ENCODE measurements at places on chromosomes 5 and 9.

GRCh38 chr5:40981420-40981819 is 72.1 kb downstream of the C7 start:
- DNase-seq: no peak

DNA sequence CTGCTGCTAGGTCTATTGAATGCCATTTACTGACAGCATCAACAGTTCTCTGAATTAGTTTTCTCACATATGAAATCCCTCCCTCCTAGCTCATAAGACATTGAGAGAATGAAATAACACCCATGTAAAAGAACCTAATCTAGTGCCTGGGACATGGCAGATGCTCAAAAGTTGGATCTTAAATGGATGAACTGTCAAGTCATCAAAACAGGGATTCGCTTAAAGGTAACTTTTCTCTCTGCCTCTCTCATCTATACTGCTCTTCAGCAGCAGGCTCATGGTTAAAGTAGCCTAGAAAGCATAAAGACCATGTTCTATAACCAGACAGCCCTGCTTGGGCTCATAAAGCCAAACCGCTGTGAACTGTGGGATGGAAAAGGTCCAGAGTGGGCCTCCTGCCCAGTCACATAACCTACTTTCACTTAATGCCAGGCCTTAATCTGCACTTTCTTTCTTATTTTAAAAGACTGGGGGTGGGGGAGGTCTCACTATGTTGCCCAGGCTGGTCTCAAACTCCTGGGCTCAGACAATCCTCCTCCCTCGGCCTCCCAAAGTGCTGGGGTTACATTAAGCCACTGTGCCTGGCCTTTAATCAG is 3.7 kb downstream of the TMEM245 start:
- peak; percentile 82 for DNase-seq

- DNase-seq: no peak
These were observed 6.2 kb downstream of the COX7C start for GRCh38 chr5:86623785-86624483.

DNA sequence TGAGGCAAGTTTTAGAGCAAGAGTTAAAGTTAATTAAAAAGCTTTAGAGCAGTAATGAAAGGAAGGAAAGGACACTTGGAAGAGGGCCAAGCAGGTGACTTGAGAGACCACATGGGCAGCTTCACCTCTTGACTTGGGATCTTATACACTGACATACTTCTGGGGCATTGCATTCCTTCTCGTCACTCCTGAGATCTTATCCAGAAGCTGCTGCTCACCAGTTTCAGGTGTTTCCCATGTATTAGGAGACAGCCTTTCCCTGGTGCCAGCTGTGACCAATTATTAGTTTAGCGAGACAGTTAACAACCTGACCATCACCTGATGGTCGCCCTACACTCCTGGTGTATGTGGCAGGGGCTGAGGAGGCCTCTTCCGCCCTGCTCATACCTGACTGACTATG is 382.1 kb downstream of the KDM4C start:
- no peak for DNase-seq

DNA sequence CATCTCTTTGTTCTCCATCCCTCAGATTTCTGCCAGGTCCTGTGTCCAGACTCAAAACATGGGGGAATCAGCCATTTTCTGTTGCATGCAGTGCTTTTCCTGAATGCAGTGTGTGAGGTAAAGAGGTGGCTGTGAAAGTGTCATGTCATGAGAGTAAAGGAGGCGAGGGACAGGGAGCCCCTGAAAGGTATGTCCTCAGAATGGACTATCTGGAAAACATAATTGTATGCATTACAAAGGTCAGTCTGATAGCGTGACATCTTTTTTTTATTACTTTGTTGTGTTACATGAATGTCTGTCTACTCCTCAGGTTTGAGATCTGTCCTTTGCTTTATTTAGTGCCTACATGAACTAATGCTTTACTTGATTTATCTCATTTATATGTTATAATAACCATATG is 239.1 kb downstream of the MAN2A1 start:
- no peak for DNase-seq

DNA sequence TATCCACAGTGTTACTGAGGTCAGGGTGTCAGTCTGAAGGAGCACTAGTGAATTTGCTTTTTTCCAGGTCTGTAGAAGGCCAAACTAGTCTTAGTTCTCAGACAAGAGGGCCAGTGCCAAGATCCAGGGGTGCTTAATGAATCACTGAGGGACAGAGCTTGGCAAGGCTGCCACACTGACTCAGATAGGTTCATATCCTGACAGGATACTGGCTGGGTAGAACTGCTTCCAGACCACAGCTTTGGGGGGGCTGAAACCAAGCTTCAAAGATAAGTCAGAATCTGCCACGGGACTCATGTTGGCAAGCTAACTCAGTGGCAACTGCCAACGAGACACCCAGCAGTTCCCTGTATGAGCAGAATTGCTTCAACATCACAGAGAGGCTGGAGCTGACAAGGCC is 1125.4 kb downstream of the EFNA5 start:
- DNase-seq: peak; percentile 48

GRCh38 chr5:87015901-87016300 is 251.8 kb upstream of the RASA1 start:
- DNase-seq: no peak

DNA sequence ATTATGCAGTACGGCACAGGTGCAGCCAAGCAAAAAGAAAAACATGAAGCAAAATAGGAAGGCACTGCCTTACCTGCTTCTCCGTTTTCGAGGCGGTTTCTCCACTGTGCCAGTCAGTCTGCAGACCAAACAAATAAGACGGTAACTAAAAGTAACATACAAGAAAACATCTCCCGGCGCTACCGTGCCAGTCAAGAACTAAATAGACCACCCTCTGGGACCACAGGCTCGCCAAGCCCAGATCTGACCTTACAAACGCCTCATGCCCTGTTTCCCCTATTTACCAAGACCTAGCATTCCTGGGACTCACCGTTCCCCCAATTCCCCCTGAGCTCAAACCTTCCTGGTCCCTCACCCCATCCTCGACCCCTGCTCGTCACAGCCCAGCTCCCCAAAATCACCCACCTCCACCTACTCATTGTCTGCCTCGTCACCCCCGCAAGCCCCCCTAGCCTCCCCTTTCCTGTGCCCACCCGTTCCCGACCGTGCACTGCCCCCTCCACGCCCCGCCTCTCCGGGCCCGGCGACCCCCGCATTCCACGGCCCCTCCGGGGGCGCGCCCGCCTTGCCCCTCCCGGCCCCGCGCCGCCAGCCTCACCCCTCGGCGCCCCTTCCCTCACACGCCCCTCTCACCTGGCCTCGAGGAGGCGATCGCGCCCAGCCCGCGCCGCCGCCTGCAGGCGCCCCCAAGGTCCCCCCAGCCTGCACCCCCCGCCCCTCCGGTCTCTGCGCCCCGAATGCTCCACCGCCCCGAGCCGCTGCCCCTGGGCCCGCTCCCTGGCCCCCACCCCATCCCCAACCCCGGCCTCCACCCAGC is 560 bp downstream of the SCAI start:
- DNase-seq: peak; percentile 13

DNA sequence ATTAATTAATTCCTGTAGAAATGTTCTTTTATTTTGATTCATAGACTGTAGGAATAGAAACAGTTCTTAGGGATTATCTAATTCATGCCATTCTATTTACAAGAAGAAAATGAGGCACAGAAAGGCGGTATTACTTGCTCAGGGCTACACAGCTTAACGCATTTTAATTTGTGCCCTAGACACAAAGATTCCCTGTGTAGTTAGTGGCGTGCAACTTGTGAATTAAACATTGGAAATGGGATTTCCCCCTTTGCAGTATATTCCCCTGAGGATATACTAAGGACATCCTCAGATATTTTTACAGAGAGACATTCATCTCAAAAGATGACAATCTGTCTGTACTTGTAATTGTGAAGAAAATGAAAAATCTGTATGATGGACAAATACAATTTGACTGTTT is 108.1 kb downstream of the SGCD start:
- DNase-seq: no peak

- no peak for DNase-seq
These were observed 512.2 kb upstream of the TNC start for GRCh38 chr9:115629879-115630840.

GRCh38 chr9:127249877-127250276 is 14.7 kb upstream of the GARNL3 start:
- no peak for DNase-seq

- DNase-seq: peak; percentile 90
These were observed 7.3 kb downstream of the CDC14B start for GRCh38 chr9:96612105-96612965.

- DNase-seq: peak; percentile 62
These were observed 63.6 kb downstream of the RNF180 start for GRCh38 chr5:64229163-64229774.

- DNase-seq: no peak
These were observed 222.5 kb upstream of the DAPK1 start for GRCh38 chr9:87275047-87275725.

GRCh38 chr9:22240619-22241018 is 206.0 kb upstream of the DMRTA1 start:
- peak; percentile 57 for DNase-seq

DNA sequence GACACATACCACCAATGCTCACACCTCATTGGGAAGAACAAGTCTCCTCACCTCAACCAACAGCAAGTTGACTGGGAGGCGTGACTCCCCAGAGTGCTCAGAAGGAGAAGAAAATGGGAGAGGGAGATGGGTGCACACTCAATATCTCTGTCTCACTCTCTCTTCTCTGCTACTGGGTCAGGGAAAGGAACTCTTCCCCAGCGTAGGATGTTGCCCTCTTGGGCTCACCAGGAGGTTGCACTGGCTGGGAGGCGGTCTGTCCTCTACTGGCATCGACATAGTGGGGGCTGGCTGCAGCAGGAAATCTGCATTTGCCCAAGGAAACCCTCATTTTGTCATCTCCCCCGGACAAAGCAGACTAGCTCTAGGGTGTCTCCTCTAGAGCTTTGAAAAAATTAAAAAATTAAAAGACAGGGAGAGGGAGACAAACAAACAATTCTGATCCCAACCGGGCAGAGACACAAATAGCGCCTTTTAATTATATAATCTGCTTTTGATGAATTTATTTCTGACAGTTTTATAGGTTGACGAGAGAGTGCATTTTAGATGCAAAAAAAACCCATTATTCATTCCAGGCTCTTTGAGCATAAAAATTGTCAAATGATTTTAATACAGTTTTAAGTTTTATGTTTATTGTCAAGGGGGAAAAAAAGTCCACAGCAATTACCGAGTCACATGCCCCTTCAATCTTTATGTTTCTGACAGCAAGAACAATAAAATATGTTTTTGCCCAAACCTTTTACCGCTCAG is 179.3 kb upstream of the MVB12B start:
- no peak for DNase-seq

DNA sequence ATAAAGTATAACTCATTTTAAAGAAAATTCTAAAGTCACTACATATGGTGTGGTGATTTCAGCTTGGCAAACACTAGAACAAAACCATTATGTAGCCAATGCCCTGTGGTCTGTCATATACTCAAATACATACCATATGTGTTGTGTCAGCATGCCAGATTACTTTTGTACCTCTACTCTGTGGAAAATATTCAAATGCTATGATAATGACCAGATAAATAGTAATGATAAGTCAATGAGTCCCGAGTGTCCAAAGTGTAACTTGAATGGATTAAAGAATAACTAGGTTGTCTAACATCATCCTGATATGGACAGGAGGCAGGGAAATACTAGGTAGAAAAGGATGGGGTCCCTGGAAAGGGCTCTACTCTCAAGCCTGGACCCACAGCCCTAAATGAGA is 58.0 kb upstream of the IL6ST start:
- DNase-seq: no peak

GRCh38 chr5:134541736-134542376 is 16.4 kb downstream of the JADE2 start:
- peak; percentile 82 for DNase-seq

DNA sequence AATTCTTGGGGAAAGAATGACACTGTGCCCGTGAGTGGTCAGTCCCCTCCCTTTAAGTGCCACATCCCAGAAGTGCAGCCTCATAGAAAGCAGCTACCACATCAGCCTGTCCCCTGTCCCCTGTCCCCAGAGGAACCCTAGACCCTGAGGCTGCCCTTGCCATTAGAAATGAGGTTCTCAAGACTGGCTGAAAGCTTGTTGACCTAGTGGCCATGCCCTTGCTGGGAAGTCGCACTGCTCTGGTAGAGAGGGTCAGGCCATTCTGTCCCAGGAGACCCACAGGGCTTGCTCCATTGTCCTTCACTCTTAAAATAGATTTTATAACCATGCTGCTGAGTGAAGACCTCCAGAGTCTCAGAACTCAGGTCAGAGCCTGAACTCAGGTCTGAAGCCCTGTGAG is 184.5 kb downstream of the RGS3 start:
- DNase-seq: no peak

- peak; percentile 39 for DNase-seq
These were observed 529.3 kb downstream of the BNC2 start for GRCh38 chr9:16341177-16341576.

- DNase-seq: no peak
These were observed 23.5 kb downstream of the ODF2 start for GRCh38 chr9:128479262-128479661.

DNA sequence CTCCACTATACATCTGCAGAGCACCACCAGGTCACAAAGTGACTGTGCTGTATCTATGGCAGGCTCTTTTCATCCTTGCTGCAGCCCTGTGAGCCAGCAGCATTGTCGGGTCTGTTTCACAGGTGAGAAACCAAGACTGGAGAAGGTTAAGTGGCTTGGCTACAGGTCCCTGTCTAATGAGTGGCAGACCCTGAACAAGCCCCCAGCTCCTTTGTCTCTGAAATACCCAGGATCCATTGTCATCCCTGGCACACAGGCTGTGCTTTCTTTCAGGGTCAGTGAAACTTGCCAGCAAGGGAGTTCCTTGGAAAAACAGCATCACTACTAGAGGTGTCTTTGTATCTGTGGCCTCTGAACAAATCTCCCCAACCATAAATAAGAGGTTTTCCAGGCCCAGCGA is 27.6 kb upstream of the CXCL14 start:
- no peak for DNase-seq

GRCh38 chr5:1244976-1245375 is 19.8 kb downstream of the SLC6A18 start:
- DNase-seq: no peak

DNA sequence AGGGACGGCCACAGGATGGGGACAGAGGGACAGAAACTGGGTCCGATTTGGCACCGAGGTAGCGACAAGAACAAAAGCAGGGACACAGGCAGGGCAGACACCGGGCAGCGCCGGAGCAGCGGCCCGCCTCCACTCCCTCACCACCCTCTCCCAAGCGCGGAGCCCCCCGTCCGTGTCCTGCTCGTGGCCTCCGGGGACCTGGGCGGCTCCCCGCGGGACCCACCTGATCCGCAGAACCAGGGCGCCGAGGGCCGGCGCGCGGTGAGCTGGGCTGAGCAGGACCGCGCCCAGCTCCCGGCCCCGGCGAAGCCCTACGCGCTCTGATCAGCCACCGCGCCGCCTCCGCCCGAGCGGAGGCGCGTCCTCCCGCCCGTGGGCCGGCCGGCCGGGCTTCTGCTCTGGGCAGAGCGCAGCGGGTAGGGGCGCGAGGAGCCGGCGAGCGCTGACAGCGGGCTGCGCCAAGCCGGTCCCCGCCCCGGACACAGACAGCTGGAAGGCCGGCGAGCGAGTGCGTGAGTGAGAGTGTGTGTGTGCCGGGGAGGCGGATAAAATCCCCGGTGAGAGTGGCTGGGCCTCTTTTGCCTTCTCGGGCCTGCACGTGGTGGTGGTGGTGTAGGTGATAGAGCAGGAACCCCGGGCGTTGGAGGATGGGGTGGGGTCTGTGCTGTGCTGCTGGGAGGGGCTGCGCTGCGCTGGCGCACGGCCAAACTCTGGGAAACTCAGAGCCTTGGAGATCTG is at the start of gene GGTA1:
Gene GGTA1 (minus strand): TSS at position 418 of the 738 bp plus-strand sequence. CDS start 31,922 bp downstream, outside the sequence.
- peak; percentile 78 for DNase-seq

- DNase-seq: no peak
These were observed at the start of gene TYRP1 for GRCh38 chr9:12693141-12693540. TYRP1 (plus strand) TSS chr9:12693385; CDS start chr9:12693997, 612 bp downstream.
